ENCODE measurements at places on chromosomes 12 and 14.

DNA sequence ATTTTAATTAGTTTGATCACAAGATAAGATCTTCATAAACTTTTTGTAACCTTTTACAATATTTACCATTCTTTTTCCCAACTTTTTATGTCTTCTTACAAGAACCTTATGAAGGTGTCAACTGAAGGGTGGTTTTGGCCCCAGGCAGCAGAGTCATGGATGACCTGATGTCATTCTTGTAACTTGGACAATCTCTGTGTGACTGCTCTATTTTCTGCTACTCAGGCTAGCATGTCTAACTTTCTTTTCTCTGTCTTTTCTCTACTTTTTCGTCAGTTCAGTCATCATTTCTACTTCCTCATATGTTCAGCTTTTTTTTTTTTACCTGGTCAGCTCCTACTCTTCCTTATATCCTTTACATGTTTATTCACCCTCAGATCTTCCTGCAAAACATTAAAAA is 150.7 kb upstream of the PTPRQ start:
- no peak for DNase-seq

DNA sequence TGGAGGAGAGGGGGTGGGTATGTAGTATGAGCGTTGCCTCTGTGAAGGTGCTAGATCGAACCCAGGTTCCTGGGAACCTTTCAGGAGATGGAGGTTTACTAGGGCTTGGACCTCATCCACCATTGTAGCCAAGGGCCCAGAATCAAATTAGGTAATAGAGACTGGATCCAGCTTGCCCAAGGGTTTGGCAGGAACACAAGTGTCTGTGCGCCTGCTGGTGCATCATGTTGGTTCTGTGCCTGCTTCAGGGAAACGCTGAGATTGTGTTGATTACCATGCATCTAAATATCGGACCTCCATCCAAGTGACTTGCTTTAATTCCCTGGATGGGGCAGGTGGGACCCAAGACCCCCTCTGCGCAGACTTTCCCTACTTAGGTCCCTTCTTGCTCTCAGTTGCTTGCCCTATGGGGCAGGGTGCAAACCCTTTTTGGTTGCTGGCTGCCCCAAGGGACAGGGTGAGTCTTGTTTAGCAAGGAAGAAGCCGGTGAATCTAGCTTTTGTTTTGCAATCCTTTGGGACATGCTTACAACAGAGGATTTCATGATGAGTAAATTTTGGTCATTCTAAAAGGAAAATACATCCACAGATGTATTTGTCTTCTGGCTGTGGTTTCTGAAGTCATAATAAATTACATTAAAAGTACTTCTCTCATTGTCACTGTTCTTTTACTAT is 189.8 kb upstream of the PRICKLE1 start:
- no peak for DNase-seq

- no peak for DNase-seq
These were observed 55.8 kb upstream of the ARHGAP5 start for GRCh38 chr14:32021341-32021740.

- DNase-seq = peak; percentile 62
These were observed 3.0 kb upstream of the CRACR2A start for GRCh38 chr12:3755898-3756297.

DNA sequence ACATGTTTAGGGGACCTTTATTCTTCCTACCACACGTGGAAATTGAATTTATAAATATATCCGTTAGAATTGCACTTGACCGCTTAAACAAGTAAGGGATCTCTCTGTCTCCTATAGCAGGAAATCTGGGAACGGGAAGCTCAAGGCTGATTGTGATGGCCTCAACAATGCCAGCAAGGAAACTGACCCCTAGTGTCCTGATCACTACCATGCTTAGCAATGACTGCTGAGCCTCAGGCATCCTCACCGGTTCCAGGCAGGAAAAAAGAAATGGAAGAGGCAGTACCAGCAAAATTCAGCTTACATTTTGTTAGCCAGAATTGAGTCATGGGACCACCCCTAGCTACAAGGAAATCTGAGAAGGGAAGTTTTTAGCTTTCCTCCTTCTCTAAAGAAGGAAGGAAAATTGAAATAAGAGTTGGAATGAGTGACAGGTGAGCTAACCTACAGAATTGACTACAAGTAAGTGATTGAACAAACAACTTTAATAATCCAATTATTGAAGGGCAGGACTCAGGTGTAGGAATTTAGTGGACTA is 43.9 kb upstream of the AMN1 start:
- DNase-seq = no peak

DNA sequence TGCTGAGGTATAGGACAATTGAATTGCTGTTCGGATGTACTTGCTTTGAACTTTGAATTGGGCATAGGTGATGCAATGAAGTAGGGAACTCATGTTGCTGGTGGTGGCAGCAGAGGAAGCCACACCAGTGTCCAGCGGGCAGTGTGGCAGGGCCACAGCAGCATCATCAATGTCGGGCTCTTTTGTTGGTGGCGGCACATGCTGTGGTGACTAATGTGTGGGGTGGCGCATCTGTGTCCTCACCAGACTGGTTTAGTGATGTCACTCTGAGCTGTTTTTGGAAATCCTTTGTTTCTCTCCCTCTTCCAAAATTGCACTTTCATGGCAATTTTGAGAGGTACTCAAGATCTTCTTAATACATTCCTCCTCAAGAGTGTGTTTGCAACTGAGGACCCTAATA is 187.6 kb downstream of the ETNK1 start:
- DNase-seq = no peak

GRCh38 chr12:95545303-95545702 is 6.0 kb downstream of the USP44 start:
- DNase-seq = no peak

GRCh38 chr12:131112700-131113290 is 159.1 kb downstream of the ADGRD1 start:
- no peak for DNase-seq

GRCh38 chr12:4439736-4440135 is 5.9 kb downstream of the FGF6 start:
- no peak for DNase-seq

DNA sequence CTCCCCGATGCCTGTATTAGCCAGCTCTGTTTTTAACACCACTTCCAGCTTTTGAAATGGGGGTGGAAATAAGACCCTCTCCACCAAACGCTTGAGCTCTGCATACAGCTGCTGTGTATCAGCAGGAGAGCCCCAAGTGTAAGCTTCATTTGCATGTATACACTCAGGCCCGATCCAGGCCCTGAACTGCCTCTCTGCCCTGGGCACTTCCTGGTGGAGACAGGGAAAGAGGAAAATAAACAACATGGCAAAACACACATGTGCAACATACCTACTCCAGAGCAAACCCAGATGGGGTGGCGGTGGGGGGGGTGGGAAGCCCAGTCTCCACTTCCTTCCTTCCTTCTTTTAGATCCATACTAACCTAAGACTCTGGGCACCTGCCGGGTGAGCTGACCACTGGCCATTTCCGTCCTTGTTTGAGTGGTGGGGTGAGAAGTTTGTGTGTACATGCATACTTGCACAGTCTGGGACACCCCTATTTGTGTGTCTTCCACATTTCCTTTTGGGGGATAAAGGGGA is 55.3 kb downstream of the RBM19 start:
- no peak for DNase-seq

DNA sequence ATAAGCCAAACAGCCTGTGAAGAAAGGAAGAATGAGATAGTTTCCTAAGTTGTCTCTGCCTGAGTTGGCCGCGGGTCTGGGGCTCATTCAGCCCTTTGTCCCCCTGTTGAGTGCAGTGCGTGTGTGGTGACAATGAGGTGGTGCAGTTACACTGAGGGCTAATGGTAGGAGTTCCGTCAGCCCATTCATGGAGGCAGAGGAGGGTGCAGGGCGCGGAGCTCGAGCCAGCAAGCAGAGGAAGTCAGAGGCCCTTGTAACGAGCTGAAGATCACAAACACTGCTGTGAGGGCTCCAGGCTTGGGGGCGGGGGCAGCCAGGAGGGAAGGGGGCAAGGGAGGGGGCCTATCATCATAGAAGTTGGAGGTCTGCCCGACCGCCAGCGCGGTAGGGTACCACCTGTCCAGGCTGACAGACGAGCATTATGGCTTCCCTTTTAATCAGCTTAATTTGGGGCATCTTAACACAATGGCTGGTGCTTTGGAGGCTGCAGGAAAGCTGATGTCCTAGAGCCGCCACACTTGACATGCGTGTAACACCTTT is 20.5 kb downstream of the CCND2 start:
- no peak for DNase-seq

DNA sequence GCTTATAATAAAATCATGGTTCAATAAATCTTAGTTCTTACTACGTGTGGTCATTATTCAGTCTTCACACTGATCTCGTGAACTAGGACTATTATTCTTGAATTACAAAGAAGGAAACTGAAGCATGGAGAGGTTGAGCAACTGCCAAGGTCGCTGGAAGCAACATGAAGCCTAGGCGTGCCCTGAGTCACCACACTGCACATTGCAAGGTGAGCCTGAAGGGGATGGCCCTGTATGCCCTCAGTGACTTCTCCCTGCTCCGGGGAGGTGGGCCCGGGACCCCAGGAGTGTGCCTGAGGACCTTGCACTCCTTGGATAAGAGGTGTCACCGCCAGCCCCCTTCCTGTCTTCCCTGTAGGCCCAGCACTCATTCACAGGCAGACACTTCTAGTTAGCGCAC is 161.6 kb downstream of the CACNA1C start:
- DNase-seq = no peak

DNA sequence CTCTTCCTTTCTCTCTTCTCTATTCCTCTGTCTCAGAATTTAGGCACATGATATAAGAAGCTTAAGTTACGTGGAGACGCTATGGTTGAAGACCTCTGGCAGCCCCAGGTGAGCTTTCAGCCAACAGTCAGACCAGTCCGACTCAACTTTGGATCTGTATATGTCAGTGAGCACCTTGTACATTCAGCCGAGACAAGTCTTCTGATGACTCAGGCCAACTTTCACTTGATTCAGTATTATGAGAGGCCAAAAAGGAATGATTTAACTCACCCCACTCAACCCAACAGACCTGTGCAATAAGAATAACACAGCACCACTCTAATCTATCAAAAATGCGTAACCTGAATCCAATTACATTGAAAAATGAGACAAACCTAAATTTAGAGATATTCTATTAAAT is 47.5 kb upstream of the FOXG1 start:
- no peak for DNase-seq

DNA sequence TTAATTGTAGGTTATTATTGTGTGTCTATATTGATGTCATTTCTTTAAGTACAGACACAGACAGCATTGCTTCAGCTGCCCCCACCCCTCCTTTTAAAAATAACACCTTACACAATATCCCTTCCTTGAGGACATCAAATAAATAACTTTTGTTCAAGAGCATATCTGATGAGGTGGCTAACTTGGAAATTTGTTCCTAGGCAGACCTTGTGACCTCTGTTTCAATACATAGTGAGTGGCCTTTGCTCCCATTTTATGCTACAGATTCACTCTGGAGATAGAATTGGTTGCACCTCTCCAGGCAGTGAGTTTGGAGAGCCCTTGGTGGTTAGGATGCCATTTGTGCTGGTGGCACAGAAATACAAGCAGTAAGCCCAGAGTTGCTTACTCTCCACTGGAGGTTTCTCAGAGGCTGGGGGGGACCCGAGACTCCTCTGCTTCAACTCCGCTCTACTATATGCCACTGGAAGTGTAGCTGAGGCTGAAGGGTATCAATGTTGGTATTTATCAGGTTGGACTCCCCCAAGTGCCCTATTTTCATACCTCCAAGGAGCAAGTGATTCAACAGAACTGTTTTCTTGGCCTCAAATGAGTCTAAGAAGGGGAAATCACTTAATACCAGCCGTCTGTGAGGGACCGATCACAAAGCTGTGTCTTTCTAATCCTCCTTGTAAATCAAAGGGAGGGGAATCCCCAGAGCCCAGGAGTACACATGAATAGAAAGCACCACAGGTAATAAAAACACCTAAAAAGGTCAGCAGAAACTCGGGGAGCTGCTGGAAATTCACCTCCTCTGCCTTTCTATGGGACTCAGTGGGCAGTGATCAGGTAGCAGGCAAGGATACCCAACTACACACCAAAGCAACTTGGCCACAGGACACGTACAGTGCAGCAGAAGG is 463.1 kb downstream of the RAD51B start:
- DNase-seq = no peak

GRCh38 chr12:91219511-91219910 is 36.9 kb upstream of the DCN start:
- no peak for DNase-seq

DNA sequence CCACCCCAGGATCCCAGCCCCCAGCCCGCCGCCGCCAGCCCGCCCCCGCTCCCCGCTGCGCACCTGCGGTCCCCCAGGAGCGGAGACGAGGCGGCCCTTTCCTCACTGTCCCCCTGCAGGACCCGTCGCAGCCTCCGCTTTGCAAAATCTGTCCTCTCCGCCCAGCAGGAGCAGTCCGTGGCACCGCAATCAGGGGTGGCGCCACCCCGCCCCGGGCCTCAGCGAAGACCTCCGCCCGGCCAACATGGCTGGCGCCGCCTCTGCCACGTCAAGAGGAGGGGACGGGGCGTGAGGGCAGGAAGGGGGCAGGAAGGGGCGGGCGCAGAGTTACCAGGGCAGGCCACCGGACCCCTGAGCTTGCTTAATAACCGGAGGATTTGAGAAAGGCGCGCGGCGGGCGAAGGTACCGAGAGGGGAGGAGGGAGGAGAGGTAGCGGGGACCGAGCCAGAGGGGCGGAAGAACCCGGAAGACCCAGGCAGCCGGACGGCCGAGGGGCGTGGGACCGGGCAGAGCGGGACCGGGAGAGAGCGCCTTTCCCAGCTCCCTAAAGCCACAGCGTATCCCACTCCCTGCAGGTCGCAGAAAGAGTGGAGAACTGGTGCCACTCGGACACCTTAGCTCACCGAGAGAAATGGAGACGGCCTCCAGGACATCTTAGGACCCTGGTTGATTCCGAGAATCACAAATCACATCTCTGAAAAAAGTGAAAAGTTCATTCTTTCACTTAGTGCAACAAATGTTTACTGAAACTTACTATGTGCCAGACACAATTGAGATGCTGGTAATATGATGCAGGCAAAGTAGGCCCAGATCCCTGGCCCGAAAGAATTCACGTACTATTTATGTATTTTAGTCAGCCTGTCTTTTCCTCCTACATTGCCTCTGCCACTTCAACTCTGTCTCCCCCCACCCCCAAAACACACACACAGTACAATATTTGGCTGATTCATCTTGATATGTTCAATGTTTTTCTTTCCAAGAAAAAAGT is at the start of gene SEC23A:
SEC23A (minus strand) TSS at position 267 of the 989 bp plus-strand sequence. CDS start 7,117 bp downstream, outside the sequence.
- DNase-seq = peak; percentile 95

- DNase-seq = no peak
These were observed 16.6 kb downstream of the ACTR10 start for GRCh38 chr14:58216544-58216943.

DNA sequence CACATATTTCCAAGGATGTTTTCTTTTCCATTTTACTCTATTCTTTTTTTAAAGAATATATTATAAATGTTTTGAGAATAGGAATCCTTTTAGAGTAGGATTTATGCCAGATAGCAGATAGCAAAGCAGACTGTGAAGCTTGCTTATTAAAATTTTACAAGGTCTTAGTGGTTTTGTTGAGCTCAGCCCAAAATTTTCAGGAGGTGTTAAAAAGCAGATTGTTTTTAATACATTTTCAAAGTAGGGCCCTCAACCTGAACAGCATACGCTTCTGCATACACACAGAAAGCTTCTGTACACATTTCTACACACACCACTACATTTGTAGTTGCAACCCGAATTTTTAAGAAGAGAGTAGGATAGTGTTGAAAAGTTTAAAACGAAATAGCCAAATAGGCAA is 151.0 kb downstream of the EPS8 start:
- no peak for DNase-seq

Measured in vagina (tissue), 2 donors.